Cardiac fibroblast (primary cell): ENCODE measurements at places on chromosomes 4 and X.

DNA sequence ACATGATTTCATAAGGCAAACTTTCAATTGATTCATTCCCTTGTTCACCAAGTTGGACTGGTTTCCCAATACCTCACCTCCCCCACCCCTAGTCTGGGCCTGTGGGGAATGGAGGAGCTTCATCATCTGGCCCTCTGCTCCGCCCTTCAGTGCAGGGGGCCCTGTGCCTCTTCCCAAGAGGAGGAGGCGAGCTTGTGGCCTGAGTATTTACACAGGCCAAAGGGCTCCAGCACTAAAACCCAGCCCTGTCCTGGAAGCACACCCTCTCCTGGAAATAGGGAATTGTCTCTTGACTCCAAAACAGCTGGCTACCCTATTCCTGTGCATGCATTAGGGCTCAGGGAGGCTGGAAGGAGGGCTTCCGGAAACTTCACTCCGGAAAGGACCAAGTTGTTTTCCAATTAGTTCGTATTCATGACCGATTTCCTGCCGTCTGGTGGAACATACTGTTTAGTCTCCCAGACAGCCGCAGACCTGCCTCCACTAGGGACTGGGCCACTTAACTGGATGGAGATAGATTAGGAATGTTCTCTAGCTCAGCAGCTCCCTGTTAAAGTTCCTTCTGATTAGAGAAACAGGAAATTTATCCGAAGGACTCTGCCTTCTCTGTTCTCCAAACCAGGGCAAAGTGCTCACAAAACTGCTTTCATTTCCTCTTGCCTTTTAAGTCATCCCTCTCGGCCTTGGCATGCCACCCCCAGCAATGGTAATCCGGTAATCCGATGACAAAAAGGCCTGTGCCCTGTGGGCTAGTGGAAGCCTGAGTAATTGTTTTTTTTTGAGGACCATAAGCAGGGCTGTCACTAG, 5.8 kb downstream of the SRPX2 start:
- DNase-seq: peak; percentile 95

- no peak for DNase-seq
Measured at GRCh38 chr4:106601519-106601918, 232.9 kb upstream of the GIMD1 start.

DNA sequence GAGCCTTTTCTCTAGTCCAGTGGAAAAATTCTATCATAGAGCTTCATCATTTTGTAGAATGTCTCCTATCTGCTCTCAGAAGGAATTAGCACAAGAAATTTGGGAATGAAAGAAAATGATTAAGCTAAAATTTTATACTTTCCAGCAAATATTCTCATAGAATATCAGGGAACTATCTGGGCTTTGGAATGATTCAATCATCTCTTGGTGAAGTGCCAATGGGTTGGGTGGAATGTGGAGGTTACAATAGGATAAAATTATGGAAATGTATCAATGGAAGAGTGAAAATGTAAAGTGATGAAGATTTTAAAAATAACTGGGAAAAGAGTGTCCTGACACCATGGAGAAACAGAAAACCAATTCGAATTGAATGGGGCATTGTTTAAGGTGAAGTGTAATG, 119.0 kb upstream of the MID1 start:
- no peak for DNase-seq

DNA sequence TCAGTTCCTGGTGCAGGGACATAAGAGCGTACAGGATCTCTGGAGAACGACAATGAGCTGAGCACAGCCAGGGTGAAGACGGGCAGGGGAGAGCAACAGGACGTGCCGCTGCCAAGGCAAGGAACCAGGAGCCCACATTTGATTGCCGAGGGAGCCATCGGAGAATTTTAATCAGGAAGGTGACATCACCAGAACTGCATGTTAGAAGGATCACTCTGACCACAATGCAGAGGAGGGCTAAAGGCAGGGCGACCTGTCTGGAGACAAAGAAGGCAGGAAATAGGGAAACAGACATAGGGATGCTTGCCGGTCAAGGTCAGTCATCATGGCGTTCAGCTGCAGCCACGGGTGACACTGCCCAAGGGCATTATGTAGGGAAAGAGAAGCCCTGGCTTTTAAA, 81.4 kb downstream of the RBM47 start:
- peak; percentile 59 for DNase-seq

- DNase-seq: no peak
Measured at GRCh38 chr4:162162672-162163071, 1.1 kb downstream of the FSTL5 start.

DNA sequence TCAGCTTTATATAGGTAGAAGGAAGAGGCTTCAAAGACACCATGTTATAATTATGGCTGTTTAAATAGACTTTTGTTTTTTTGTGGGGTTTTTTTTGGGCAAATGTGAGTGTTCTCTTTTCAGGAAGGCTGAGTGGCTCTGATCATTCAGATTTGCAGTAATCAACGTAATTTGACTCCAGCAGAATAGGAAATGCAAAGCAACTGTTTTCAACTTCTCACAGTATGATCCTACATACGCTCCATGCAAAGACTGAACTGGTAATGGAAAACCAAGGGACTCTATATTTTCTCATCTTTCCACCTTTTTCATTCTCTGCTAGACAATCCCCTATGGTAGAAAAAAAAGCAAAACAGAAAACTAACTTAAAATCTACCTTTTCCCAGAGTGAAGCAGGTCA, 10.8 kb downstream of the ADH1B start:
- DNase-seq: no peak

DNA sequence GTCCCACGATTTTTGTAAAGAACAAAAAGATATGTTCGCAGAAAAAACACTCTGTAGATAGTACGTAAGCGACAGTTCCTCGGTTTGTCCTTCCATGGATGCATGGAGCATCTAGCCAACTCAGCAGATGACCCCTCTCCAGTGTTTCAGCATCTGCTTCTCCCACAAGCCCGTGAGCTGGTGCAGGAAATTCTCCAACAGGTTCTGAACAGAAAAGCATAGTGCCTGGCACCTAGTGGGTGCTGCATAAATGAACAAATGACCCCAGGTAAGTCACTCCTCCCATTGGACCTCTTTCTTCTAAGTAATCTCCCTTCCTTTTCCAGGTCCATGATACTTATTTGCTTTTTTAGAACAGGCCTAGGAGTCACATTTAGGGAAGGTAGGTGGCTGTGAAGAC, 966 bp upstream of the KIAA0232 start:
- DNase-seq: no peak

DNA sequence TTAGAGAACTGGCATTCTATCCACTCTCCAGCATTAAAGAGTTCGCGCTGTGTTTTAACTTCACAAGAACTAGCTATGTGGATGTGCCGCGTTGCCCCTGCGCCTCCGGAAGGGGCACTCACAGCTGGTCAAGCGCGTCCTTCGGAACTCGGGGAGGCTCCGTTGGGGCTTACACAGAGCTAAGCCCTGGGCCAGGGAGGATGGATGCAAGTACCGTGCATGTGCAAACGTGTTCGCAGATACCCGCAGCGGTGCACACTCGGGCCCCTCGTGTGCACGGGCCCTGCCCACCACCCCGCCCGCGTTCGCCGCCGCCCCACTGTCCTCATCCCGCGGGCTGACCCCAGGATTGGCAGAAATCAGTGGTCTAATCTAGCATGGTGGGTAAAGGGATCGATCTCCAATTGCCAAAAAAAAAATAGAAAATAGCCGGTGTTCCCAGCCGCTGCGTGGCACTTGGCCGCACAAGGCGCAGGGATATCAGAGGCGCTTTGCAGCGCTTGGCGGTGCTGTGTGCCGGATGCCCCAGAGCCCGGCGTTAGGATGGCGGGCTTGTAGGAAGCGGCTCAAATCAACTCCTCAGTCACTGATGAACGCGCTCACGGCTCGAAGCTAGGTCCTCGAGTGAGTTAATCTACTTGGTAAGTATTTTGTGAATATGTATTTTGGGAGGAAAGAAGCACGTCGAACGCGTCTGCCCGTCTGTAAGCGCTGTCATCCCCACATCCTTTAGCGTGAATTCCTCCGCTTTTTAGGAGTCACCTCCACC, 989 bp upstream of the PCDH10 start:
- peak; percentile 44 for DNase-seq

- DNase-seq: no peak
Measured at GRCh38 chr4:99552872-99553271, 11.0 kb downstream of the TRMT10A start.

- no peak for DNase-seq
Measured at GRCh38 chr4:47043821-47044220, 12.5 kb downstream of the GABRB1 start.

GRCh38 chr4:120897981-120898719, 24.4 kb downstream of the PRDM5 start:
- DNase-seq: no peak

DNA sequence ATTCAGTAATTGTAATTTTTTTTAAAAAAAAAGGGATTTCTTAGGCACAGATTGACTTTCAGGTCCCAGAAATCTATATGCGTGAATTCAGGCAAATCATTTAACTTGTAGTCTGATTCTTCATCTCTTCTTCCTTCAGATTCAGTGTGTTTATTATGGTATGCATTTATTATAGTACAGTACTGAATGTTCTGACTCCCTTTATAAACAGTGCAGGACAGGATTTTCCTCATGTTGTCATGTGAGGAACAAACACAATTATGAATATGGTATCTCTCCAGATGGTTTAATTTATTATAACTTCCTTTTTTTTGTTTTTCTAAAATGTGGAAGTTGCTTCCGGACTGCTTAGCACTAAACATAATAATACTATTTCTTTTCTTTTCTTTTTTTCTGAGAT, 54.2 kb downstream of the RPS3A start:
- DNase-seq: no peak

- no peak for DNase-seq
Measured at GRCh38 chr4:61094854-61095598, 105.1 kb upstream of the ADGRL3 start.
